ENCODE measurements at places on chromosomes 5 and 9.

- no peak for DNase-seq
These were observed 40.9 kb downstream of the FAF2 start for GRCh38 chr5:176489077-176489476.

DNA sequence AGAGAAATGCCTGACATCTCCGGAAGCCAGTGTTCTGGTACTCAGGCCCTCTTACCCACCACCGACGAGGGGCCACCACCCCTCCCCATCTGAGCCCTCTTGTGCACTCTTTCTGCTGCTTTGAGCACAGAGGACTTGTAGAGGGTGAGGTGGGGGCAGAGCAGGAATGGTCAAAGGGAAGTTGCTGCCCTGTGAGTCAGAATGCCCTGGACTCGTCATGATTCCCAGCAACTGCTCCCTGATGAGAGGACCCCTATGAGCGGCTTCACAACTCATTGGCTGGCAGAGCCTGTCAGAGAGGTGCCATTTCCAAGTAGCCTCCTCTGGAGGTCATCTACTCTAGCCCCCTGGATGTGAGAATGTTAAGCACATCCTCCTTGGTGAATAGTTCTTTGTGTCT, 845 bp downstream of the ECSCR start:
- DNase-seq = no peak

DNA sequence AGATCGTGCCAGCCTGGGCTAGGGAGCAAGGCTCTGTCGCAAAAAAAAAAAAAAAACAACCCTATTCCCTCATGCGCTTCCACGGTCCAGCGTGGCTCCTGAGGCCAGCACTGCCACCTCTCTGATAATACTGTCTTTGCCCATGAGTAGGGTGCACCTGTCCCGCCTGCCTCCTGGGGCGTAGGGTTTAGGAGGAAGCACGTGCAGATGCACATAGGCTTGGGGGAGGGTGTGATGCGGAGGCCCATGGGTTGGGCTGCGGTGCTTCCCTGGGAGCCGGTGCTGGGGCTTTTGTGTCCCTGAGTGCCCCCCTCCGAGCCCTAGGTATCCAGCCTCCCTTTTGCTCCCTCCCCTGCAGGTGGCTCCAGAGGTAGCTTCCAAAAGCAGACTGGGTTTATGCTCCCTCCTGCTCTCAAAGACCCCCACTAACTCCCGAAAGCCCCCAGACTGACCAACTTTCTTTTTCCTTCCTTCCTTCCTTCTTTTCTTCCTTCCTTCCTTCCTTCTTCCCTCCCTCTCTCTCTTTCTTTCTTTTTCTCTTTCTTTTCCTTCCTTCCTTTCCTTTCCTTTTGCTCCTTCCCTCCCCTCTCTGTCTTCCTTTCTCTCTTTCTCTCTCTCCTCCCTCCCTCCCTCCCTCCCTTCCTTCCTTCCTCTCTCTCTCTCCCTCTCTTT, 12.8 kb downstream of the FGFR4 start:
- no peak for DNase-seq

DNA sequence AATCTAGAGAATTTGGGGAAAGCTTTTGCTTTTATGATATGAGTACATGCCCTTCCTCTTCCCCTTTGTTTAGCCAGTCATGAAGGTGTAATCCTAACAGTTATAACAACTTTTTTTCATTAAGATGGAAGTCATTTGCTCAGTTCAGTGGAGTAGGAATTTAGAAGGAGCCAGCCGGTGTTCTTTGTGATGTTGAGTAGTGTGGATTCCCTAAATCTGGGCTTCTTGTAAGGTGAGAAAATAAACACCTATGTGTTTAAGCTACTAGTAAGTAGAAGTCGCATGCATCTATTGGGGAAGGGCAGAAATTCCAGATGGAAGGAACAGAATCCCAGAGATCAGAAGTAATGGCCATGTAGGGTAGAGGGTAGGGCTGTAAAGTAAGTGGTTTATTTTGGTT, 13.6 kb upstream of the CNTLN start:
- DNase-seq = no peak

DNA sequence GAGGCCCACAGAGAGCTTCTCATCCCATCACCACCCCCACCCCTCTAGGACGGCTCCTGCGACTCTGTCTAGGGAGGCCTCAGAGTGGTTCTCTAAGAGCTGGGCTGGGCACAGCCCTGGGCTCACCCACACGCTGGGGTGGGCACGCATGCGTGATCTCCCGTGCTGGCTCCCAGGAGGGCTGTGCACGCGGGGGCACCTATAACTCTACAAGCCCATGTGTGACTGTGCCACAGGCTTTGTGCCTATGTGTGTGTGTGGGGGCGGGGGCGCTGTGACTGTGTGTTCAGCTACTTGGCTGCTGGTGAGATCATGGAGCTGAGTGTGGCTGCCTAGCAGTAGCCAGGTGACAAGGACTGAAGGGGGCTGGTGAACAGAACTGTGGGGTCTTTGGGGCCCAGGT, 32.2 kb downstream of the NDUFA8 start:
- DNase-seq = no peak

DNA sequence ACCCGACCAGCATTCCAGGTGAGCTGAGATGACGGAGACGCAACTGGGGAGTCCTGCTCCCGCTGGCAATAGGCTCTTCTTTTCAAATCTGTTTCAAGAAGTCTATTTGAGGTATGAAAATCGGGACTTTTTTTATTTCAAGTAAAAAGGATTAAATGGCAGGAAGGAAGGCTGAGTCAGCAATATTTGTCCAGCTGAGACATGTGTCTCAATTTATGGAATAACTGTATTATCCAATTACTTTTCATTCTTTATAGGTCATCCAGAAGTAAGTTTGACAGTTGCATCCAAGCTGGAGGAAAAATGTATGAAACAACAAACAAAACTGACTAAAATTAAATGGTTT, 221.1 kb downstream of the NR2F1-AS1 start:
- DNase-seq = no peak

GRCh38 chr5:117734056-117734455, 1159.4 kb upstream of the SEMA6A start:
- DNase-seq = no peak

DNA sequence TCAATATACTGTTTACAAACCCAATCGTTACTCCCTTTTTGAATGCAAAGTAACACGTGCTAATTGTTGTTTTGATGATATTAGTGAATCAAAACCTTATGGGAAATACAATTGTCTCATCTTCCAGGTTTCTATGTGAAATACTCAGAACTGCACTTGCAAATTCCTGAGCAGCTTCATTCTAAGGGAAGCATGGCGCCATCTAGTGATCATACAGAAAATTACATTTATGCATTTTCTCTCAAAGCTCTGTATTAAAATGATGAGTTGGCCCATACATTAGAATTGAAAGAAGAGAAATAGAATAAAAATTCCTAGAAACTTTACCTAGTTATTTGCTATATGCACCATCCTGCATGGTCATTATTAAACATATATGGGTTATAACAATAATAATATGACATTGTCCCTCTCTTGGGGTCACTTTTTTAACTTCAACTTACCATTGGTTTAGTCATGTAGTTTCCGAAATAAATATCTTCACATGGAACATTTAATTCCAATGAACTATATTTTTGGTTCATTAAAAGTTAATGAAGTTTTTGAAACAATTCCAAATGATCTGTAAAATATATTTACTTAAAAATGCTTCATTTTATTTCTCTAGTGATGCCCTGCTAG, 220.0 kb downstream of the PDE4D start:
- DNase-seq = no peak

DNA sequence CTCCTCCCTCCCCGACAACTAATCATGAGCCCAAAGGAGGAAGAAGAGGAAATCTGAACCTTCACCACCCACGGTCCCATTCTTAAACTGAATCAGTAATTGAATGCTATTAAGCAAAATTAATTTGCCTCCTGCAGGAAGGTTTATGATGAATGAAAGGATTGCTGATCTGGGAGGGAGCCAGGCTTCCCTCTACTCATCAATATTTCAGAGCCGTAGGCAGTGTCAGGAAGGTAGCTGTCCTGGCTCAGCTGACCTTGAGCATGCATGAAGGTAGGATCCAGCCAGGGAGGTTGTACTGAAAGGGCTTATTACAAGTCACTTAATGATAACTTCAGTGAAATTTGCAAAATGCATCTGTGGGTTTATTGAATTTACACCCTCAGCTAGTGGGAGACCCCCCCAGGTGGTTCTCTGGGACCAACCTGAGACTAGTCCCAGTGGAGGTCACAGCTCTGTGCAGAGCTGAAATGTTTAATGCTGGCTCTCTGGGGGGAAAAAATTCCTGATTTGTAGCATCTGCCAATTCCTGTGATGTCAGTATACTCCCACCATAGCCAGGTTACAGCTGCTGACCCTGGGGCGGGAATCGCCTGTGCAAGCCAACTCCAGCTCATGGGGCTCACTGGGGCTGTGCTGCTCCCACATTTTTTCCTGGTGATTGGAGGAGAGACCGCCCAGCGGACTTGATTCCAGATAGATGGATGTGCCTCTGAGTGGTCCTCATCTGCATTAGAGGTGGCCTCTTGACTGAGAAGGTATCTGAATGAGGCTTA, 47.9 kb upstream of the NCS1 start:
- DNase-seq = no peak

DNA sequence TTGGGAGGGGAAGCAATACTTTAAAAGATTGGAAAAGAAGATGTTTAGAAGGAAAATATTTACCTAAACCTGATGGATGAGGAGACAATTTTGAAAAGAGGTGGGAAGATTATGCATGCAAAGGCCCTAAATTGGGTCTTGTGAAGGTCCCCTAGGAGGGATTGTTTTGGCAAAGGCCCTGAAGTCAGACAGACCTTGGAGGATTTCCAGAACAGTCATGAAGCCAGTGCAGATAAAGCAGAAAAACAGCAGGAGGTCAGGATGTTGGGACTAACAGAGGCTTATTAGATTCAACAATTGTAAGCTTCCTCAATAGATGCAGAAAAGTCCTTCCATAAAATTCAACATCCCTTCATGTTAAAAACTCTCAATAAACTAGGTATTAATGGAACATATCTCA, 361.0 kb upstream of the CDH6 start:
- DNase-seq = no peak

GRCh38 chr9:97459326-97459725, 42.1 kb upstream of the TMOD1 start:
- no peak for DNase-seq

DNA sequence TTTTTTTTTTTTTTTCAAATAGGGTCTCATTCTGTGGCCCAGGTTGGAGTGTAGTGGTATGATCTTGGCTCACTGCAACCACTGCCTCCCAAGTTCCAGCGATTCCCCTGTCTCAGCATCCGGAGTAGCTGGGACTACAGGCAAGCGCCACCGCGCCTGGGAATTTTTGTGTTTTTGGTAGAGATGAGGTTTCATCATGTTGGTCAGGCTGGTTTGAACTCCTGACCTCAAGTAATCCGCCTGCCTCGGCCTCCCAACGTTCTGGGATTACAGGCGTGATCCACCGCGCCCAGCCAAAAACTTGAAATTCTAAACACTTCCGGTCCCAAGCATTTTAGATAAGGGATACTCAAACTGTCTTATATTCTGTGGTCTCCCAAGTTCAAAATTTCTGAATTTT, 718.9 kb upstream of the MEF2C start:
- DNase-seq = no peak

DNA sequence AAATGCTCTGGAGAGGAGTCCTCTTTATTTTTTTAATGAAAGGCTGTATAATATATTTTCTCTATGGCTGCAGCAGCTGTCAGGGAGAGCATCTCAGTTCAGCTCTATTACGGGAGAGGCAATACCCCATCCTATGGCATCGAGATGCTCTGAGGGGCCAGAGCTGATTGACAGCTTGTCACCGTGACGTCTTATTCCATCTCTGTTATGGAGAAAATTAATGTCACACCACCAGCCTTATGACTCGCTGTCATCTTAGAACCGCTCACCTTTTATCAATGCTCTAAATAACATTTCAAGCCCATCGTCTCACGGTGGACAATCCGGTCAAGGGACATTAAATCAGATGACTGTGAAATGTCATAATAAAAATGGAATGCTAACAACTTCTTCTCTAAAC, 273.5 kb downstream of the SLF1 start:
- no peak for DNase-seq

- DNase-seq = no peak
These were observed 87.6 kb upstream of the RPS23 start for GRCh38 chr5:82365744-82366228.

GRCh38 chr9:85516455-85516854, 225.3 kb downstream of the AGTPBP1 start:
- no peak for DNase-seq

DNA sequence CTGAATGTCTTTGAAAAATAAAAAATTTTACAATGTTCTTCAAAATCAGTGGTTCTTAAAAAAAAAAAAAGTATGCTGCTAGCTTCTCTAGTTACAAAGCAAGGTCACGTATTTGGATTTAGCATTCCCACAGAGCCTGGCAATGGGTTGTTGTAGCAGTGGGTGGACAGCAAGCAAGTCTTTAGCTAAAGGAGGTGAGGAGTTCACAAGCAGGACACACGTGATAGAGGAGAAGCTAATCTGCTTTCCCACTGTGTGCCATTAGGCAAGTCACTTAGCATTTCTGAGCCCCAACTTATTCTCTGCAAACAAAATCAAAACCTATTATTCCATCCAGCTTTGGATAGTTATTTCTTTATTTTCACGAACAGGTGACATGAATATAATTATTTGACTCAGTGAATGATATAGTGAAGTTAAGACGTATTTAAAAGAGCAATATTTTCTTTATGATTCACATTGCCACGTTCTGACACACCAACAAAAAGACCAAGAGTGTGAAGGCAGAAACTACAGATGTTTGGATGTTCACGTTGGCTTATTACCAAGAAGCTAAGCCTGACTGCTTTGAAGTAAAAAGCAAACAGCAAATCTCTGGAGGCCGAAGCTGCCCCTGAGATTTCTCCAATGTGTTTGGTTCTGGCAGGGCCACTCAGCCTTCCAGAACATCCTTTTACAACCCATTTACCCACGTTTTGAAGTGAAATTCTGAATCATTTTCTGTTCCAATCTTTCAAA, 612.1 kb upstream of the CDH6 start:
- no peak for DNase-seq

- no peak for DNase-seq
These were observed at the start of gene SLC46A2 for GRCh38 chr9:112890106-112891081. SLC46A2 (minus strand) TSS chr9:112890876; CDS start chr9:112890681, 195 bp downstream.

DNA sequence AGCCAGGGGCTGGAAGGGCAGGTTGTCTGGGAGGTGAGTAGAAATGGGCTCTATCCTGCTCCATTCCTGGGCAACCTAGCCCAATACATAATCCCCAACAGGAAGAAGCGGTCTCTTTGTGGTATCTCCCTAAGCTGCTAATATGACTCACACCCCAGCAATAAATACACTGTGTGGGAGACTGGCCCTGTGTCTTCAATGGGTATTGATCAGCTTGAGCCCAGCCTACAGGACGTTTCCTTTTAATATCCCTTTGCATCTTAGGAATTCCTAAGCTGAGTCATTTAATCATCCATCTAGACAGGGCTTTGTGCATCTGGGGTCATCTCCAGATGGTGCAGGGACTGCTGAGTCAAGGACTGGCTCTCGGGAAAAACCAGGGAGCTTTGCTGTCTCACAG, 207.0 kb upstream of the PANK3 start:
- no peak for DNase-seq

GRCh38 chr9:68934329-68934644, 79.6 kb downstream of the PRKACG start:
- DNase-seq = no peak

- DNase-seq = no peak
These were observed 156.9 kb downstream of the PAM start for GRCh38 chr5:102911973-102912372.

- DNase-seq = no peak
These were observed 29.9 kb upstream of the C7 start for GRCh38 chr5:40879163-40879942.

- no peak for DNase-seq
These were observed 25.8 kb downstream of the TRPM6 start for GRCh38 chr9:74861773-74862474.

Data from activated CD4-positive, alpha-beta T cell treated with anti-CD3 and anti-CD28 coated beads, Interleukin-2, amount 50 U/mL, for 1 hour (primary cell).